NCI-H460 (cell line): ENCODE measurements at places on chromosomes 3 and 15. TPM values are rescaled to one million over a fixed set of nuclear protein-coding genes. Genes with fewer than 3 reads are reported as not detected.

- DNase-seq: no peak
Measured at GRCh38 chr3:49799761-49800160, at the start of gene CDHR4. Gene CDHR4, minus strand, starts transcription at chr3:49799873. Its CDS starts 61 bp downstream, at chr3:49799812.

DNA sequence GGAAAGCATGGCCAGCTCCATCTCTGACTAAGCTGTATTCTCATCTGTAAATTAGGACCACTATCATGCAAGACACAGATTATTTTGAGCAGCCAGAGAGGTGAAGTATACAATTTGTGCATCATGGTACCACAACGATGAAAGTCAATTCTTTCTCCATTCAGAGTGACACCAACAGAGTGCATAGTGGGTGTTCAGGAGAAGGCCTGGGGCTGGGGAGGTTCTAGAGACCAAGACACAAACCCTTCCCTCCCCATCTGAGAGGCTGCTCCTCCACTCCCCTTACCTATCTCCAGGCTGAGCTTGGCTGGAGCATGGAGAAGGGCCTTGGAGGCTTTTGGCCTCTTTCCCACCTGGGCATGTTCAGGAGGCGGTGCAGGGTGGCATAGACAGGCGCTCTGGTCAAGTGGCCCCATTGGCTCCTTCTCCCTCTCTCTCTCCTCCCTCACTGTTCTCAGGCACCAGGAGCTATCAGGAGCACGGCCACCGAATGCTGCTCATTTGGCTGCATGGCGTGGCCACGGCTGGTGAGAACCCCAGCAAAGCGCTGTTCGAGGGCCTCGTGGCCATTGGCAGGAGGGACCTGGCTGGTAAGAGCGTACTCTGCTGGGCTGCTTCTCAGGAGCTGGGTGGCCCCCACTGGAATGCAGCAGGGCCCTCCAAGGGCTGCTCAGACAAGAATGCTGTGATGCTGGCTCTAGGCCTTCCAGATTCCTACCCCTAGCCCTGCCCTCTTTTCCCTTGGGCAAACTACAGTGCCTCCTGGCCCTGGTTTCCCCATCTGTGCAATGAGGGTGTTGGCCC, 37.9 kb downstream of the ANKDD1A start:
- no peak for DNase-seq

PDIA5 gene
- total RNA-seq: 18.7 and 19.6 TPM in 2 replicates

EPHB3 gene
- not detected in 2 replicates for total RNA-seq

TMEM158 gene
- 22.1 and 27.1 TPM in 2 replicates for total RNA-seq
